ENCODE measurements at places on chromosomes 13 and 19.

DNA sequence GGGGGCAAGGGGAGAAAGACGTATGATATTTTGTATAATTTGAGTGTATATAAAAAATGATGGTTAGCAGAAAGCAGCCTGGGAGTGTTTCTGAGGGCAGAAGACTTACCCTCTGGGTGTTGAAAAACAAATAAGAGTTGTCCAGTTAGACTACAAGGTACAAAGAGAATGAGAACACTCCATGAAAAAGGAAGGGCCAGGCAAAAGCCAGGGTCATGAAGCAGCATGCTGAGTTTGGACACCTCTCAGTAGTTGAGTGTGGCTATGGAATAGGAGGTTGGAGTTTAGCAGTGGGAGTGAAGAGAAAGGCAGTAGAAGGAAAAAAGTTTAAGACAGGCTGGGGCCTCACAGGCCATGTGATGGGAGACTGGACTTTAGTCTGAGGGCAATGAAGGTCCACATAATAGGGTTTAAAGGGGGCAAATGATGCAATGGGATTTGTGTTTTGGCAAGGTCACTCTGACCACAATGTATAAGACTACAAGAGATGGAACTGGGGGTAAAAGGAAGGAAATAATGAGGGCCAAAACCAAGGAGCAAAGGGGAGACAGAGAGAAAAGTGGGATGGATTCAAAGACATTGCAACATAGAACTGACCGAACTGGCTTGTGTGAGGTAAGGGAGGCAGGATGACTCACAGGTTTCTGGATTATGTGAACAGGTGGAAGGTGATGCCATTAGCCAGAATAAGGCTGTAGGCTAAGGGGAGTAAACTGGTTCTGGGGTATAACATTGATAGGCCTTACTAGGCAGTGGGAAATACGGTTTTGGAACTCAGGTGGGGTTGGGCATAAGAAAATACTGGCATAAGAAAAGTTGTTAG, 76.6 kb downstream of the SERP2 start:
- DNase-seq, result no peak

DNA sequence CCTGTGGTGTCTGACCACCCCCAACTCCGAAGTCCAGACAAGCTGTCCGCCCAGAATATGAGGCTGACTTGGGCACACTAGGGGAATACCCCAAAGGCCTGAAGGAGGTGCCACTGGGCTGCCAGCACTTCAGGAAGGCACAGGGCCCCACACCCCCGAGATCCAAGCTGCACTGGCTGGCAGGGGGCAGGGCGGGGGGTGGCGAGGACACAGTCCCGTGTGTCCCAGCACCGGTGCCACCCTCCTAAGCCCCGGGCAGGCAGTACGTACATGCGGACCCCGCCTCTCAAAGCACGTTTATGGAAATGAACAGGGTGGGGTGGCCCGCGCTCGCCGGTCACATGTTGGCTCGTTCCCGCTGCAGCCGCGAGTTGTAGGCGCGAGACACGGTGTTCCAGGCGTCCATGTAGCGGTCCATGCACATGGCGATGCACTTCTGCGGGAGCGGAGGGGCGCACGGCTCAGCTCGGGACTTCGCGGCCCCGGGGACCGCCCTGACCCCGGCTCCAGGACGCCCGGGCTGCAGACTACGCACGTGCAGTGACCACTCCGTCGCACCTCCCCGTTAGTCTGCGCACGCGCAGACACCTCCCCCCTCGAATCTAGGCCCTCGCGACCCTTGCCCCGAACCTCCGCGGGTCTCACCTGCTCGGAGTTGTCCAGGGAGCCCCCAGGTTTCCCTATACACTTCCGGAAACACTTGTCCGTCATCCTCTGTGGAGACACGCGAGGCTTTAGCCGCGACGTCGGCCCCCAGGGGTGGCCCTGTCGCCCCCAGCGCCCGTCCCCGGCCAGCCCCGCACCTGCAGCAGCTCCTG, 566 bp downstream of the TIMM13 start:
- no peak for DNase-seq

DNA sequence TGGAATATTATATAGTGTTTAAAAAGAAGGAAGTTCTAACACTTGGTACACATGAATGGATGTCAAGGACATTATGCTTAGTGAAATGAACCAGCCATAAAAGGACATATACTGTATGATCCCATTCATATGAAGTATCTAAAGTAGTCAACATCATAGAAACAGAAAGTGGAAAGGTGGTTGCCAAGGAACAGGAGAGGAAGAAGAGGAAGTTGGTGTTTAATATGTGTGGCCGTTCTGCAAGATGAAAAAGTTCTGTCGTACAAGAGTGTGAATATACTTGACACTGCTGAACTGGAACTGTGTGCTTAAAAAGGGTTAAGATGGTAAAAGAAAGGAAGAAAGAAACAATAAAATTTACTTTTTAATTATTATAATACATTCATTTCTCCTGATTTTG, 33.1 kb upstream of the C1QTNF9 start:
- DNase-seq, result no peak

DNA sequence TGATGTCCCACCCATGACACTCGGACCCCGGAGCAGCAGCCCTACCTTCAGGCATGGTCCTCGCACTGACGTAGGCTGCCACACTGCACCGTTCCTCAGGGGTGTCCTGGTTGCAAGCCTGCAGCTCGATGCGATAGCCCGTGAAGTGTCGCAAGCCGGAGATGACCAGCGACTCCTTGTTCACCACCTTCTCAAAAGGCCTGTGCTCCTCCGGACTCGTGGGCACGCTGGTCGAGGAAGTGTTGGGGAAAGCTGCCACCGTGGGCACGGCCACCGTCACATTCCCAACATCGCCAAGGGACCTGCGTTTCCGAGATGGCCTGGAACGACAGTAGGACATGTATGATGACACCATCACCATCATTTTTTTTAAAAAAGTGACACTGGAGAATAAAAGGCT, 73.3 kb downstream of the ZNF557 start:
- DNase-seq, result no peak
